ENCODE measurements at places on chromosomes 5 and 9.

GRCh38 chr9:76651119-76651705, 113.0 kb upstream of the PCA3 start:
- no peak for DNase-seq

DNA sequence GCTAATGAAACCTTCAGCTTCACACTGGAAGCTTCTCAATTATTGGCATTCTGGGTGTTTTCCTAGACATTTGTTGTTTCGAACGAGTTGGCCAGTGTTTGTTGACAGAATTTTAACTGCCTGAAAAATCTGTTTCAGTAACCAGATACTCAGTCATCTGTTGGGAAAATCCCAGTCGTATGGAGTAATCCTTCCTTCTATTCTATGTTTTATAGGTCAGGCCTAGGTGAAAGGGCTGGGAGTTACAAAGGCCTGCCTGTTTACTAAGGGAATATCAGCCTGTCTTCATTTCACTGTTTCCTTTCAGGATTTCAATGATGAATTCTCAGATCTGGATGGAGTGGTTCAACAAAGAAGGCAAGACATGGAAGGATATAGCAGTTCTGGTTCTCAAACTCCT, 59.9 kb downstream of the GRAMD2B start:
- DNase-seq = no peak

GRCh38 chr5:31638345-31638744, 586 bp upstream of the PDZD2 start:
- DNase-seq = no peak

- no peak for DNase-seq
These were observed 8.8 kb upstream of the NACC2 start for GRCh38 chr9:136103651-136104487.

GRCh38 chr5:61273279-61273975, 58.6 kb upstream of the ZSWIM6 start:
- DNase-seq = no peak

DNA sequence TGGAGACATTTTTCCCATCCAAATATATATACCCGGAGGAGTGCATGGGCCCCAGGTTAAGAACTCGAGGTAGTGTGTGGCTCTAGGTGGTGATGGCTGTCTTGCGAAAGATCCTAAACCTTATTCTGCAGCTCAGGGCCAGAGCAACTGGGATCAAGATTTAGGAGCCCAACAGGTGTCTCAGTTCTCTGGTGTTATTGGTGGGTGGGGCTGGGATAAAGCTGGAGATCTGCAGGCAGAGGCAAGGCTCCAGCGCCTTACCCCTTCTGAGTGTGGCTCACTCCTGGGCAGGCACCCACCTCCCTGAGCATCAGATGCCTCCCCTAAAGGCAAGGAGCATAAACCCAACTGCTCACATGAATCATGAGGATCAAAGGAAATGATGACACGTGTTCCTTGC, 11.2 kb downstream of the UBE2QL1 start:
- no peak for DNase-seq

GRCh38 chr5:176133289-176133870, 104.8 kb upstream of the SIMC1 start:
- peak; percentile 64 for DNase-seq

- no peak for DNase-seq
These were observed 25.3 kb downstream of the OSMR start for GRCh38 chr5:38871058-38871605.

DNA sequence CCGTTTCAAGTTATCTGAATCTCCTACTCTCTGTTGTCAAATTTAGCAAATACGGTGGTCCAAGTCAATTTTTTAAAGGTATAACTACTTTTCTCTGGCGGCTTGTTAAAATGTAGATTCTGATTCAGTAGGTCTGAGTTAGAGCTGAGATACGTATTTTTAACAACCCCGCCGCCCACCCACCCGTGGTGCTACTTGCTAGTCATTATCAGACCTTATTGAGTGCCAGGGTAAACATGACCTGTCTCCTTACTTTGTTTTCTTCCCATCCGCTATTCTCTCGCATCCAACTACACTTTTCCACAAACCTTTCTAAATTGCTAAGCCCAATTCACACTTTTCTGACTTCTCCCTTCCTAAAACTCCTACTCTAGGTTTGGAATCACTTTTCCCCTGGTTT, 694 bp upstream of the PLAA start:
- DNase-seq = peak; percentile 62

DNA sequence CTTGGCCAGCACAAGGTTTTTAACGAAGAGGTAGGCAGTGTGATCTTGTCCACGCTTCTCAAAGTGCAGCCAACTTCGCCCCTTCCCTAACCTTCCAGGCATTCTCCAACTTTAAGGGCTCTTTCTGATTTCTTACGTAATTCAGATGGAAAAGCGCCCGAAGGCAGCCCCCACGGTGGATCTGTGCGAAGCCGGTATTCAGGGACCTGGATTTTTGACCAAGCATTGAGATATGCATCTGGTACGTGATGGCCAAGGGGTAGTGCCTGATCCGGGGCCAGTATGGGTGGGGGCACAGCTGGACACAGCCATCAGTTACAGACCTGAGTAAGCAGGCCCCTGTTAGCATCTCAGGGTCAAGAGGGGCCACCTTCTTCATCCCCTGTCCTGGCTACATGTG, 80.0 kb downstream of the AMBP start:
- peak; percentile 32 for DNase-seq

DNA sequence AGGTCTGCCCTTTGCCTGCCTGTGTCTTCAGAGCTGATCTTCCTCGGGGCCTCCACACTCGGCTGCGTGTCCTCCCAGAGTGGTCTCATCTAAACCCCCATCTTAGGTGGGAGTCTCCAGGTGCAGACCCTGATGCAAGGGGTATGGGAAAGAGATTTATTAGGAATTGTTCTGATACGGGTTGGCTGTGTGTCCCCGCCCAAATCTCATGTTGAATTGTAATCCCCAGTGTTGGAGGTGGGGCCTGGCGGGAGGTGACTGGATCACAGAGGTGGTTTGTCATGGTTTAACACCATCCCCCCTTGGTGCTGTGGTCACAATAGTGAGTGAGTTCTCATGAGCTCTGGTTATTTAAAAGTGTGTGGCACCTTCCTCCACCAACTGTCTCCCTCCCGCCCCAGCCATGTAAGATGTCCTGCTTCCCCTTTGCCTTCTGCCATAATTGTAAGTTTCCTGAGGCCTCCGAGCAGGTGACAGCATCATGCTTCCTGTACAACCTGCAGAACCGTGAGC, 208.4 kb downstream of the AOPEP start:
- no peak for DNase-seq

DNA sequence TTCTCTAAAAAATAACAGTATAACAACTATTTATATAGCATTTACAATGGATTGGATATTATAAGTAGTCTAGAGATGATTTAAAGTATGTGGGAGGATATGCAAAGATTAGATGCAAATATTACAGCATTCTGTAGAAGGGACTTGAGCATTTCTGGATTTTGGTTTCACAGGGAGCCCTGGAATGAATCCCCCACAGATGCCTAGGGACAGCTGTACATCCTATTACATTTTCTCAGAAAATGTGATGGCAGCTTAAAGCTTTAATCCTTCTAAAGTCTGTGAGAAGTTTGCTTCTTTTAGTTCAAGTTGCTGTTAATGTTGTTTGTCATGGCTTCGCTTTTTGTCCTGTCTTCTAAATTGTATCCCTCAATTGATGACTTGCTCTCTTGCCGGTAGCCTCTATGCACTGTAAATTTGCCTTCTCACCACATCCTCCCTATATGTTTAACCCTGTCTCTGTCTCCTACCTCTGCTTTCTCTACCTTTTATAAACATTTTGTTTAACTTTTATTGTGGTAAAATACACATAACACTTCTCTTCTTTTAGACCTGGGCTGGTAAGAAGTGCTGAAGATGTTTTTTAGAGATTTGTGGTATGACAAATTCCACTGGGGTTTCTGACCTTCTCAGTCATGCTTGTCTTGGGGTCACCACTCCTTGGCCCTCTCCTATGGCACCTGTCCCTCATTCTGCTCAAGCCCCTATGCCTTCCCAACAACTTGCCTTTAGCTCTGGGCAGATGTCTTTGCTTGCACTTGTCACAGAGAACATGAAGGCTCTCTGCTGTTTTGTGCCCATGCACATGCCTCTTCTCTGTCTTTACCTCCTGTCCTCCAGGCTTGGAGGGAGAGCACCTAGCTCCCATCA, 37.9 kb downstream of the LNPEP start:
- no peak for DNase-seq

DNA sequence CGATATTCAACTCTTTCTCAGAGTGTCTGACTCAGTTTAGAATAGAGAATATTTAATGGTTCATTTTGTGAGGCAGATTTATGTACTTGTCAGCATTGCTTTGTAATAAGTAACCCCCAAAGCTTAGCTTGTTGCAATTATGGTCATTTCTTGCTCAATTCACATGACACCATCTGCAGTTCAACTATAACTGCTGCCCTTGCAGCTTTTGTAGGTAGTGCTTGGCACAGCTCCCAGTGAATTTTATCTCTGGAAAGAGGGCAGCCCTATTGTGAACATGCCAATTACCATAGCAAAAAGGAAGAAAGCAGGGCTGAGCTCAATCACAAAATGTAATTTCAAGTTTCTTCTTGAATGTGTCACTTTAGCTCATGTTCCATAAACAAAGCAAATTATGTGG, 1587.7 kb upstream of the ACO1 start:
- no peak for DNase-seq

GRCh38 chr5:135568246-135568645, 10.5 kb downstream of the CXCL14 start:
- no peak for DNase-seq

DNA sequence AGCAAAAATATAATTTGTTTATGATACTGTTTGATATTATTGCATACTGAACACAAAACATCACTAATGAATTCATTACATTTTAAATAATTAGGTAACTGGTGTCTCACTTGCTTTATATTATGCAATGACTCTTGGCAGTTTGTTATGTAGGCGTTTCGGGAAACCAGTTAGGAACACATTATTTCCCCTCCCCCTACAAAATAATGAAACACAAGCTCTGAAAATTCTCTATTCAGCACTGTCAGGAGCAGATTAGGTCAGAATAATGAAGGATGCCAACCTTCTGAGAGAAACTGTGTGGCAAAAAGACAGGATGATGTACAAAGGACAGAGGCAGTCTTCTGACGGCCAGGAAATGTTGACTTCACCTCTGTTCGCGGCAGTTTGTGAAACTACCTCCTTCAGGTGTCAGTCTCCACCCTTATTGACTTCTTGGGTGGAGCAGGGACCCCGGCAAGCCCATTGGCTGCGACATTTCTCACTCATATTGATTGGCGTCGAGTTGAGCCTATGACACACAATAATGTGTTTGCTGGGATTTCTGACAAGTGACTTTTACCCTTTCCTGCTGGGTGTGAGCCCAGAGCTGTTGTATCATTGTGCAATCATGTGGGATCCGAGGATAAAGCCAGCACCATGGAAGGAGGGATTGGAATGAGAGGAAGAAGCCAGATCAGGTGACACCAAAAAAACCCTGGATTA, 33.9 kb downstream of the SH3PXD2B start:
- DNase-seq = no peak

DNA sequence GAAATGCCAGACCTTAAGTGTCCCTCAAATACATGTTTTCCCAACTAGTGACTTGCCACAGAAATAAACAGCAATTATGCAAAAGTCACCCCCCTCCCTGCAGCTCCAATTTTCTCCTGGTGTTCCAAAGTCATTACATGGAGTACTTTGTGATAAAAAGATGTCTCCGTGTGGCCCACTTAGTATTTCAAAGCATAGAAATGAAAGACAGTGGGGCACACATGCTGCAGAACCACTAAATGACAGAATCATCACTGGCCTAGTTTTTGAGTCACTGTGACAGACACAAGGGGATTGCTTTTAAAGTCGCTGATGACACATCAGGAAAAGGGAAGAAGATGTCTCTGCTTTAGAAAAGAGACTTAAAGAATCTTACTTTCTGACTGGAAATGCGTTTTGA, 323.4 kb downstream of the PSAT1 start:
- no peak for DNase-seq

DNA sequence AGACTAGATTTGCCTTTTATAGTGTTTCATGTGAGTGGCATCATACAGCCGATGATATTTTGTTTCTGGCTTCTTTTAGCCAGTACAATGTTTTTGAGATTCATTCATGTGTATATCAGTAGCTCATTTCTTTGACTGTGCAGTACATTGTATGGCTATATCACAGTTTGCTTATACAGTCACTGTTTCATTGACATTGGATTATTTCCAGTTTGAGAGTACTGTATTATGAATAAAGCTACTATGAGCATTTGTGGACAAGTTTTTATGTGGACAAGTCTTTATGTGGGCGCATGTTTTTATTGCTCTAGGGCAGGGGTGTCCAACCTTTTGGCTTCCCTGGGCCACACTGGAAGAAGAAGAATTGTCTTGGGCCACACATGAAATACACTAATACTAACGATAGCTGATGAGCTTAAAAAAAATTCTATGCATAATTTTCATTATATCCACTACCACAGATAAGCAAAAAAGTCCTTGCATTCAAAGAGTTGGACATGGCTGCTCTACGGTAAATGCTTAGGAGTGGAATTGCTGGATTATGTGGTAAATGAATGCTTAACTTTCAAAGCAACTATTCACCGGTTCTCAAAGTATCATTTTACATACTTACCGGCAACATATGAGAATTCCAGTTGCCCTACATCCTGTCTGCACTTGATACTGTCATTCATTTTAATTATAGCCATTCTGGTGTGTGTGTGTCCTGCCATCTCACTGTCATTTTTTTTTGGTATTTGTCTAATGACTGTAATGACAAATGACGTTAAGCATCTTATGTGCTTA, 177.8 kb downstream of the RGS3 start:
- DNase-seq = no peak

GRCh38 chr5:24364711-24365110, 280.1 kb downstream of the CDH10 start:
- DNase-seq = no peak

GRCh38 chr5:14526493-14526892, 55.1 kb upstream of the OTULINL start:
- DNase-seq = no peak

GRCh38 chr5:28301712-28302111, 1263.3 kb upstream of the CDH9 start:
- DNase-seq = no peak

- DNase-seq = no peak
These were observed 171.4 kb upstream of the CDH10 start for GRCh38 chr5:24816206-24816605.

GRCh38 chr9:4137681-4138099, 162.2 kb downstream of the GLIS3 start:
- DNase-seq = no peak

DNA sequence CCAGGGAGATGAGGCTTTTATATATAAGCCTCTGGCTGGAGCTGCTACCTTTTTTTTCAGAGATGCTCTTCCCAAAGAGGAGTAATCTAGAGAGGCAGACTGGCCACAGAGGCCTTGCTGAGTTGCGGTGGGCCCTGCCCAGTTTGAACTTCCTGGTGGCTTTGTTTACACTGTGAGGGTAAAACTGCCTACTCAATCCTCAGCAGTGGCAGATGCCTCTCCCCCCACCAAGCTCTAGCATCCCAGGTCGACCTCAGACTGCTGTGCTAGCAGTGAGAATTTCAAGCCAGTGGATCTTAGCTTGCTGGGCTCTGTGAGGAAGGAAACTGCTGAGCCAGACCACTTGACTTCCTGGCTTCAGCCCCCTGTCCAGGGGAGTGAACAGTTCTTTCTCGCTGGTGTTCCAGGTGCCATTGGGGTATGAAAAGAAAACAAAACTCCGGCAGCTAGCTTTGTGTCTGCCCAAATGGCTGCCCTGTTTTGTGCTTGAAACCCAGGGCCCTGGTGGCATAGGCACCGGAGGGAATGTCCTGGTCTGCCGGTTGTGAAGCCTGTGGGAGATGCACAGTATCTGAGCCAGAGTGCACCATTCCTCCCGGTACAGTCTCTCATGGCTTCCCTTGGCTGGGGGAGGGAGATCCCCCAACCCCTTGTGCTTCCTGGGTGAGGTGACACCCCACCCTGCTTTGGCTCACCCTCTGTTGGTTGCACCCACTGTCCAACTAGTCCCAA, 219.5 kb upstream of the IZUMO3 start:
- no peak for DNase-seq

Measured in activated CD8-positive, alpha-beta memory T cell treated with anti-CD3 and anti-CD28 coated beads for 24 hours (primary cell).